ENCODE measurements at places on chromosomes 2 and 18.

DNA sequence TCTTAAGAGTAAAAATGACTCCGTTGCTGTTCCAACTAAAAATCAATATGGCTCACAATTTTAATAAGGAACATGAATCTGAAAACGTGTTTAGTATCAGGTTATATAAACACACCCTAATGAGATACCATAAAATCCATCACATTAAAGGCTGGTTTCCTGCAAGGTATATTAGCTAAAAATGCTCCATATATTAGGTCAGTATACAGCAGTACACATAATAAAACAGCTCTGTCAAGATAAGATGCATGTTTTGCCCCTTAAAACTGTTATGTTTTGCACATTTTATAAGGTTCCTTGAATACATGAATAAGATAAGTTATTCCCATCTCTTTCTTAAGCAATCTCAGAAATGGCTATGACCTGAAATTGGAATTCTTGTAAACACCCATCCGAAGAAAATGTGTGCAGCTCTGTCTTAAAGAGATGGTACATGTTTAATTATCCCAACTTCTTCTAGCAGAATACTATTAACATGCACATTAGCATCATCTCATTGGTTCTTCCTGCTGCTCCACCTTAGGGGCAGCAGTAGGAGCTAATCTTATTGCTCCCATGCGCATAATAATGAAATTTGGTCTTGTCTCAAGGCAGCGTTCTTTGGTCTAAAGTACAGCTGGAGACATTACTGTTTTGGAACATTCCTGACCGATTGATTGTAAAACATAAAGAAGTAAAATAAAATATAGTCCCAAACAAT is 836.1 kb upstream of the FANCL start:
- DNase-seq, result no peak

GRCh38 chr2:9885036-9885684 is 41.9 kb downstream of the TAF1B start:
- DNase-seq, result no peak

DNA sequence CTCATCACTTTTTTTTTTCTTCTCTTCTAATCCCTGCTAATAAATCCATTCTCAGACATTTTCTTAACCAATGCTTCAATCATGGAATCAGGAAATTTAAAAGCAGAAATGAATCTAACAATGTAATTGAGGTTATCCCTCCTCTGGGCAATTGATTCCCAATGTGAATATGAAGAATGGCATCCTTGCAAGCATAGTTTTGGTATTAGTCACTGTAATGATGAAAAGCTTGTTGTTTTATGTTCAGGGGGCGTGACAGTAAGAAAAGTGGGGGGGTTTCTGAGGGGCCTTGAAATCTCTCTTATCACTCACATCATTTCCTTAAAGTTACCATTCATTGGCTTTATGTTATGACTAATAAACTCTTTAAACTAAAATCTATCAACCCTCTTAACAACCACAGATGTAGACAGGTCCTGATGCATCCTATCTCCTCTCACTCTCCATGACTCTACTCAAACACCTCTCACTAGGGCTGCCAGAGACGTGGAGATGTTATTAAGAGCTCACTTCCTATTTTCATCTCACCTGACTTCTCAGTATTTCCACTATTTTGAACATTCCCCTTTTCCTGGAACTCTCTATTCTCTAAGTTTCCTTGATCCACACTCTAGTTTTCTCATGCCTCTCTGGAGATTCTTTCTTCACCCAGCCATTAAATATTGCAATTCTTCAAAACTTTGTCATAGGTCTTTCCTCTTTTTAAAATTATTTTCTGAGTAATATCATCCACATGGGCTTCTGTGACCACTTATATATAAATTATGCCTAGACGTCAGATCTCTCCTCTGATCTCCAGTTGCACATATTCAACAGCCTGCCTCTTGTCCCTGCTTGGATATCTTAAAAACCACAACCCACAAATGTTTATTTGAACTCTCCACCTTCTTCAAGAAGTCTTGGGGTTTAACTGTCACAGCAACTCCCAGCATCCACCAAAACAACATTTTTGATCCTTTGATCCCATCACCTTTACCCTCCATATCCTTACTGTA is 332.9 kb downstream of the CDH2 start:
- DNase-seq, result no peak

DNA sequence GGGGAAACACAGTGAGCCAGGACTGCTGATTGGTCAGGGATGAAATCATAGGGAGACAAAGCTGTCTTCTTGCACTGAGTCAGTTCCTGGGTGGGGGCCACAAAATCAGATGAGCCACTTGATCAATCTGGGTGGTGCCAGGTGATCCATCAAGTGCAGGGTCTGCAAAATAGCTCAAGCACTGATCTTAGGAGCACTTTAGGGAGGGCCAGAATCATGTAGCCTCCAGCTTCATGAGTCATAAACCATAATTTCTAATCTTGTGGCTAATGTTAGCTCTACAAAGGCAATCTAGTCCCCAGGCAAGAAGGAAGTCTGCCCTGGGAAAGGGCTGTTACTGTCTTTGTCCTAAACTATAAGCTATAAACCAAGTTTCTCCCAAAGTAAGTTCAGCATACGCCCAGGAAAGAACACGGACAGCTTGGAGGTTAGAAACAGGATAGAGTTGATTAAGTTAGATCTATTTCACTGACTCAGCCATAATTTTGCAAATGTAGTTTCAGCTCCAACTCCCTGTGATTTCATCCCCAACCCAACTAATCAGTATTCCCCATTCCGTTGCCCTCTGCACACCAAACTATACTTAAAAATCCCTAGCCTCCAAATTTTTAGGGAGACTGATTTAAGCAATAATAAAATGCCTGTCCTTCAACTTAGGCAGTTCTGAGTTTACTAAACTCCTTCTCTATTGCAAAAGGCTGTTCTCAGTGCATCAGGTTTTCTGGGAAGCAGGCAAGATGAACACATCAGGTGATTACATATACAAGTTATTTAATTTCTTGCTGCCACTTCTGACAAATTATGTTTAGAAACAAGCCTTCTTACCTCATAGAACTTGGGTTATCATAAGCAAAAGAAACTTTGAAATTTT is 226.9 kb upstream of the SPOPL start:
- DNase-seq, result no peak

DNA sequence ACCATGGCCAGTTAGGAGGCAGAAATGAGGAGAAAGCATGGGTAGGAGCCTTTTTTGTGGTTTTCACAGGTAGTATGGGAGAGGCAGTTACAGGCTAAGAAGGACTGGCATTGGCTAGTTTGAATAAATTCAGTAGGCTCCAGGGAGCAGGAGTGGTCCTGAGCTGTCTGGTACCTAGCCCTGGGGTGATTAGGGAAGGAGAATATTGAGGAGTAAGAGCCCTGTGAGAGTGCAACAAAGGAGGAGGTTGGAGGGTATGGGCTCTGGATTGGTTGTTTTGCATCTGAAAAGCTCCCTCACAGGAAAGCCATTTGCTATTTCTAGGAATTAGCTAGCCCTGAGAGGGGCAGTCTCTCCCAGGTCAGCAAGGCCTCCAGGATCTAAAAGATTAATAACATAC is 13.3 kb upstream of the TCF7L1 start:
- no peak for DNase-seq

- DNase-seq, result no peak
These were observed 155.6 kb downstream of the TSN start for GRCh38 chr2:121911036-121911435.

- no peak for DNase-seq
These were observed 44.6 kb downstream of the ITGB1BP1 start for GRCh38 chr2:9378433-9379390.

GRCh38 chr2:147051248-147051647 is 793.6 kb upstream of the ACVR2A start:
- DNase-seq, result no peak

Measured in effector CD4-positive, alpha-beta T cell (primary cell).